ENCODE measurements at places on chromosomes 4 and X.

DNA sequence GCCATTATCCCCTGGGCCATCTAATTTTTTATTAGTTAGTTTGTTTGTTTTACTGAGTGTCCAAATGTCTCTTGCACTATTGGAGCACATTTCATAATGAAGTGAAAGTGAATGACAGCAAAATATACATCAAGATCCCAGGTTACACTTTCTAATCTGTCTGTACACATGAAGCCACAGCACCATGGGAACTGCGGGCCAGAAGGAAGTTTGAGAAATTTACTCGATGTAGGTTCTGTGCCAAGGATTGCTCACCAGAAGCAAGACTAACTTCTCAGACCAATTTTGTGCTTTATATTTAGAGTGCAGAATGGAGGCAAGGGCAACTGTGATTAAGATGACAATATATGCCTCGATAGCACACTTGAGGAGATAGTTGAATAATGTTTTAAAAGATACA is 258.0 kb downstream of the COL25A1 start:
- H3K27me3 ChIP-seq = no peaks in the 10 kb centered on the region
- H3K4me3 ChIP-seq = no peak overlapping the region
- peaks cover 15% of the 10 kb centered on the region for H3K4me1 ChIP-seq

GRCh38 chr4:174177536-174177935 is 105.9 kb downstream of the FBXO8 start:
- H3K4me3 ChIP-seq = no peak overlapping the region
- no peaks in the 10 kb centered on the region for H3K4me1 ChIP-seq
- no peaks in the 10 kb centered on the region for H3K27me3 ChIP-seq
- H3K27ac ChIP-seq = no peak overlapping the region

- no peak overlapping the region for H3K4me3 ChIP-seq
- 0 out of 2 replicates have a peak, but pooled peaks cover 4% of the 10 kb centered on the region for H3K36me3 ChIP-seq
- DNase-seq = no peak
- no peaks in the 10 kb centered on the region for H3K27me3 ChIP-seq
- no peak overlapping the region for H3K27ac ChIP-seq
- H3K4me1 ChIP-seq = no peaks in the 10 kb centered on the region
Measured at GRCh38 chrX:11768039-11768438, 10.0 kb downstream of the MSL3 start.

GRCh38 chr4:144699565-144699964 is 53.6 kb downstream of the HHIP start:
- H3K4me1 ChIP-seq = peaks cover 26% of the 10 kb centered on the region
- no peak overlapping the region for H3K27ac ChIP-seq
- peak; percentile 28 for DNase-seq
- no peaks in the 10 kb centered on the region for H3K27me3 ChIP-seq
- no peaks in the 10 kb centered on the region for H3K36me3 ChIP-seq
- H3K4me3 ChIP-seq = no peak overlapping the region

DNA sequence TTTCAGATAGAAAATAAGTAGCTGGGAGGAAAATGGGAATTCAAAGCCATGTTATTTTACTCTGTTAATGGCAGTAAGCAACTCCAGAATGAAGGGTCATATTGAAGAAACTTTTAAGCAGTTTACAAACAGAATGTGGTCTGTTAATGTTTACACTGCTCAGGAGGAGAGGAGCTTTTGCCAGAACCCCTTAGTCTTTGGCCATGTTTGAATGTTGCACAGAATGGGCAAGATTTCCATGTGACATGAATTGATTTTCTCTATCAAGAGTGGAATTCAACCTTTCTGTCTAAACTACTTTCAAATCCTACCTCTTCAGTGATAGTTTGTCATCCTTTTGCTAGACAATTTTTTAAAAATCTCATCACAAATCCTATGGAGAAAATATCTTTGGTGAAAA is 115.8 kb upstream of the DGKK start:
- DNase-seq = no peak
- no peak overlapping the region for H3K4me3 ChIP-seq
- H3K36me3 ChIP-seq = no peaks in the 10 kb centered on the region
- no peaks in the 10 kb centered on the region for H3K4me1 ChIP-seq
- H3K27me3 ChIP-seq = no peaks in the 10 kb centered on the region

DNA sequence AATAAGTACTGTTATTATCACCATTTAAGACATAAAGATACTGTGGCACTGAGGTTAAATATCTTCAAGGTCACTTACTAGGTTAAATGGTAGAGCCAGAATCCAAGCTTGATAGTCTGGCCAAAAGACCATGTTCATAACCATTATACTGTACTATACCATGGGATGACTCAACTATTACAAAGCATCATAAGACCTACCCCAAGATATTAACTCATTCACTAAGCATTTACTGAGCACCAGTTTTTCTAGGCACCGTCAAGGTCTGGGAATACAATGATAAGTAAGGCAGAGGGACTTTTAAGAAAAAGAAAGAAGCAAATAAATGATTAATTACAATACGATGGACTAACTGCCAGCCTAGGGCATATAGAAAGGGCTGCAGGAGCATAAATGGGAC is 95.5 kb upstream of the KCTD8 start:
- no peaks in the 10 kb centered on the region for H3K36me3 ChIP-seq
- no peaks in the 10 kb centered on the region for H3K27me3 ChIP-seq
- no peak overlapping the region for H3K4me3 ChIP-seq
- H3K4me1 ChIP-seq = no peaks in the 10 kb centered on the region
- H3K27ac ChIP-seq = no peak overlapping the region

DNA sequence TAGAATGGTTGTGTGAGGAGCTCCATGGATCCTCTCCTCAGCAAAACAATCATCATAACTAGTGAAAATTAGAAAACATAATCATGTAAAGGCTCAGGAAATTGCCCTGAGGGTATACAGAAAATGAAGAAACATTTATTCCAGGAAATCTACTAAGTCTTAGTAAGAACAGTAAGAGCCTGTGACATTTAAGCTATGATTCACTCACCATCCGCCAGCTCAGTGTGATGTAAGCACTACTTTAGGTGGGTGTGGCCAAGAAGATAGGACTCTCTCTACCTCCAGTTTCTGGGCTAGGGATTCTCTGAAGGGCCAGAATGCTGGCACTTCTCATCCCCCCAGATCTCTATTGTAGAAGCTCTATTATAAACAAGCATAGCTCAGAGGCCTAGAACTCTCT is 147.5 kb downstream of the DLG3 start:
- H3K36me3 ChIP-seq = no peaks in the 10 kb centered on the region
- H3K27me3 ChIP-seq = no peaks in the 10 kb centered on the region
- H3K27ac ChIP-seq = peak overlapping the region; percentile 62
- DNase-seq = peak; percentile 84
- no peak overlapping the region for H3K4me3 ChIP-seq
- peaks cover 6% of the 10 kb centered on the region for H3K4me1 ChIP-seq

DNA sequence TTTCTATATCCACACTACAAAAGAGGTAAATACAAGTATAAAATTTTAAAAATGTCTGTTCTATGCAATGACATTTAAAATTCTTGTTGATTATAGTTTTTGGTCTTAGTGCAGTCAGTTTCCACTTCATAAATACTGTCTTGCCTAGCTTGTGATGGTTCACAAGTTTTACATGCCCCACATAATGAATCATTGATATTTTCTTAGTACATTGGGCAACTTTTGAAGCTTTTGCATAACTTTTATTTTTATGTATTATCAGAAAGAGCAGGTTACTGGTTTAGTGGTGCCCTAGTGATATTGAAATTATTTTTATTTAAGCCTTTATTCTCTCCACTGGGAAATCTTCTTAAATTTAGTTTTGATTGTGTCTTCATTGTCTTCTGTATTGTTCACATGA is 388.0 kb downstream of the CCSER1 start:
- no peak overlapping the region for H3K27ac ChIP-seq
- H3K27me3 ChIP-seq = no peaks in the 10 kb centered on the region
- H3K4me1 ChIP-seq = no peaks in the 10 kb centered on the region
- H3K4me3 ChIP-seq = no peak overlapping the region
- DNase-seq = no peak

DNA sequence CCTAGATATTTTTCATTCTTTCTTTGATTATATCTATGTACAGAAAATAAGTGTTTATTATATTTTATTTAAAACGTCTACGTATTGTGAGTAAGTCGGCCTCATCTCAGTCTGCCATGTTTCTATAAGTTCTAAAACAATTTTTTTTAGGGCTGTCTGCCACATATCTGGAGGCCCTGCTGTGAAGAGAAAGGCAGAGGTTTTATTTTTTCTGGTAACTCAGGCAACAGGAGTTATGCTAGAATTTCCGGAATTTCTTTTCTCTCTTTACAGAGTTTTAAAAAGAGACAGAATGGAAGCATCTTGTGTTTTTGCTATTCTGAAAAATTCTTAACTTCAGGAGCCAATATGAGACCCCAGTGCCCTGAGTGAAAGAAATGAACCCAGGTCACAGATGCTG is 1124.0 kb upstream of the TENM3 start:
- no peaks in the 10 kb centered on the region for H3K36me3 ChIP-seq
- no peak overlapping the region for H3K27ac ChIP-seq
- no peaks in the 10 kb centered on the region for H3K4me1 ChIP-seq
- no peak for DNase-seq

- H3K36me3 ChIP-seq = peaks cover 15% of the 10 kb centered on the region
- no peak overlapping the region for H3K4me3 ChIP-seq
Measured at GRCh38 chr4:26434030-26434639, 56.1 kb downstream of the CCKAR start.

DNA sequence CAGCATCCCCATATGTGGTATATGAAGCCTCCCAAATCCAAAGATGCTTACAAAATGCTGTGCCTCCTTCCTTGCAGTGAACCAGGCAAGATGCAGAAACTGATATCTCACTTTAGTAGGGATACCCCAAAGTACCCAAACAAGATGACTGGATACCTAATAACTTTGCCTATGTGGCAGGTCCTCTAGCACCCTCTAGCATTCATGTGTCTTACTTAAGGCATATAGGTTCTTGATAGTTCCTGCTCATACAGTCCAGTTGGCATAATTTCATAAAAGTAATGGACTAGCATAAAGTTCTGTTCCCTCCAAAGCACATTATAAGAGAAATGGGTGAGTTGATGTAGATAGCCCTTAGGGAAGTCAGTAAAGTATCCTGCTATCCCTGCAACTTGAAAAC is 36.8 kb upstream of the SPP1 start:
- no peaks in the 10 kb centered on the region for H3K4me1 ChIP-seq
- DNase-seq = no peak
- H3K4me3 ChIP-seq = no peak overlapping the region
- H3K36me3 ChIP-seq = no peaks in the 10 kb centered on the region

DNA sequence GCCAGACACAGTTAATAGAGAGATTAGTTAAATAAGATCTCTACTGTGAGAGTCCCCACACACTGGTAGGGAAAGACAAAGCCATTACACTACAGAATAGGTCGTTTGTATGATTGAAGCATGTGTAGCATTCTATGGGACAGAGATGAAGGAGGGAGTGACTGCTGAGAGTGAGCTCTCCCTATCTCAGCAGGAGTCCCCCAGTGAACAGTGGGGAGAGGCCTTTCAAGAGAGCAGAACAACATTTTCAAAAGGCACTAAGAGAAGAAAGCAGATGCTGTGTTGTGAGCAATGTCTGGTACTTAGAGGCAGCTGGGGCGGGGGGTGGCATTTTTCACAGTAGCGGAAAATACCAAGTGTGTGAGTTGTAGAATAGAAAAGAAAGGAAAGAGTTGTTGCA is 413.6 kb downstream of the AFF2 start:
- H3K27ac ChIP-seq = no peak overlapping the region
- no peaks in the 10 kb centered on the region for H3K4me1 ChIP-seq
- H3K36me3 ChIP-seq = no peaks in the 10 kb centered on the region
- H3K27me3 ChIP-seq = no peaks in the 10 kb centered on the region
- H3K4me3 ChIP-seq = no peak overlapping the region
- DNase-seq = no peak

GRCh38 chrX:140292188-140292587 is 212.7 kb downstream of the SOX3 start:
- no peaks in the 10 kb centered on the region for H3K36me3 ChIP-seq
- H3K4me1 ChIP-seq = no peaks in the 10 kb centered on the region
- H3K27me3 ChIP-seq = no peaks in the 10 kb centered on the region
- no peak overlapping the region for H3K4me3 ChIP-seq
- no peak overlapping the region for H3K27ac ChIP-seq
- no peak for DNase-seq

GRCh38 chr4:8745826-8746225 is 125.8 kb downstream of the HMX1 start:
- H3K27me3 ChIP-seq = peaks cover 4% of the 10 kb centered on the region
- H3K4me1 ChIP-seq = no peaks in the 10 kb centered on the region
- H3K36me3 ChIP-seq = no peaks in the 10 kb centered on the region
- H3K27ac ChIP-seq = no peak overlapping the region
- no peak overlapping the region for H3K4me3 ChIP-seq

GRCh38 chr4:168841000-168841671 is 168.9 kb downstream of the CBR4 start:
- no peaks in the 10 kb centered on the region for H3K36me3 ChIP-seq
- no peak overlapping the region for H3K4me3 ChIP-seq
- H3K27ac ChIP-seq = no peak overlapping the region
- no peaks in the 10 kb centered on the region for H3K4me1 ChIP-seq

- peaks cover 12% of the 10 kb centered on the region for H3K27me3 ChIP-seq
- no peak for DNase-seq
- H3K4me1 ChIP-seq = no peaks in the 10 kb centered on the region
- no peak overlapping the region for H3K27ac ChIP-seq
- H3K36me3 ChIP-seq = no peaks in the 10 kb centered on the region
Measured at GRCh38 chr4:39433878-39434492, 24.7 kb downstream of the RPL9 start.

- no peak for DNase-seq
- no peaks in the 10 kb centered on the region for H3K27me3 ChIP-seq
- H3K27ac ChIP-seq = no peak overlapping the region
- peaks cover 28% of the 10 kb centered on the region for H3K4me1 ChIP-seq
- no peaks in the 10 kb centered on the region for H3K36me3 ChIP-seq
Measured at GRCh38 chr4:26029568-26030131, 115.6 kb downstream of the SMIM20 start.

DNA sequence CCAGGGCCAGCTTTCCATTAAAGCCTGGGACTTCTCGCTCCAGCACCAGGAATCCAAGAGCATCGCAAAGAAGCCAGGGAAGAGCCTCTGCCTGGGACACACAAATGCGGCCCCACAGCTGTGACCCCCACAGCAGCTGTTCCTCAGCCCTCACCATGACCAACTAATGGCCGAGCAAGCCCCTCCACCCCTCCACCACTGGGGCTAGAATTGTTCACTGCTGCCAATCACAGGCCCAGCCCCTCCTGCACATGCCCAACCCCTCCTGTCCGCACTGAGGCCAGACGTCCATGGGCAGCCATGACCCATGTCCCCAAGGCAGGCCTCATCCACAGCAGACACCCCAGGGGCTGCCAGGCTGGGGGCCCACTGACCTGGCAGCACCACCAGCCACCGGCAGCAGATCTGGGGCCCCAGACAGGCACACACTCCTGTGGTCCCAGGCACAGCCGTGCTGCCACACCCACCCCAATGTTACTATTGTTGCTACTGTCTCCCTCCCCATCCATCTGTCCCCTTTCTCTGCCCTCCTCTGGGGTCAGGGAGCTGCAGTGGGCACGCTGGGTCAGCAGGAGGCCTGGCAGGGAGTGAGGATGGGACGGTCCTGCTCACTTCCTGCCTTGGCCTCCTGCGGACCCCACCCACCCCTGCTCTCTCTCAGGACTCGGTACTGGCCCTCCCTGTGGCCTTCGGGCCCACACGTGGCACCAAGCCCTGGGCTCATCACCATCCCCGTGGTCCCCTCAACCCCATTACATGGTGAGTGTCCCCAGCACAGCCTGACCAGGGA is 56.0 kb downstream of the ZFYVE28 start:
- no peaks in the 10 kb centered on the region for H3K36me3 ChIP-seq
- no peak for DNase-seq
- no peaks in the 10 kb centered on the region for H3K27me3 ChIP-seq
- H3K4me3 ChIP-seq = no peak overlapping the region
- H3K27ac ChIP-seq = no peak overlapping the region

GRCh38 chrX:21174439-21174838 is 199.8 kb upstream of the CNKSR2 start:
- no peaks in the 10 kb centered on the region for H3K36me3 ChIP-seq
- H3K27me3 ChIP-seq = no peaks in the 10 kb centered on the region
- no peak overlapping the region for H3K27ac ChIP-seq
- no peak overlapping the region for H3K4me3 ChIP-seq
- peaks cover 4% of the 10 kb centered on the region for H3K4me1 ChIP-seq
- DNase-seq = no peak
